Suppressor macrophage treated with lipopolysaccharide for 1 hour (primary cell): ENCODE measurements at places on chromosomes 1 and 21.

DNA sequence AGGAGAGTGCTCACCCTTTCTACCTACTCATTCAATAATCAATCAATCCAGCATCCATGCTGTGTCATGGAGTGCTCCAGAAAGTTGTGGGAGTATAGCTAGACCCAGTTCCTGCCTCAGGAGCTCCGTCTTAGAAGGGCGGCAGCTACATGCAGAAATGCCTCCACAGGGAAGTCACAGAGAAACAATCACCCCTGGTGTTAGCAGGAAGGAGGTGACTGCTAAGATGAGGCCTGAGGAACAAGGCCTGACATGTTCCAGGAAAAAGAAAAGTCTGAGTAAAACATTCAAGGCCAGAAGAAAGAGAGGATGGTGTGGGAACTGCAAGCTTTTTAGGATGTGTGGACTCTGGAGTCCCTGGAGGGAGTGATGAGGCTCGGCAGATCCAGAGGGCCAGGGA lies 142.5 kb upstream of the MAGI3 start:
- DNase-seq, result no peak

DNA sequence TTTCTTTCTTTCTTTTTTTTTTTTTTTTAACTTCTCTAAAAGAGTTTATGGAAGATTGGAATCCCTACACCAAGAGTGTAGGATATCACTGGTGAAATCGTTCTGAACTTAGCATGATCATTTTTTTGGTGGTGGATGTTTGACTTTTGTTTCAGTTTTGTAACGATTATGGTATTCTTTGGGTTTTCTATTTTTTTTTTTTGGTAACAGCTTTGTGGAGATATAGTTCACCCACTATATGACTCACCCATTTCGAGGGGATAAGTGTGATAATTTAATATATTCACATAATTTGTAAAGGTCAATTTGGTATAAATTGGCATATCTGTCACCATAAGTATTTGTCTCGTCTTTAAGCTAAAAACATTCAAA lies 29.2 kb downstream of the AGPAT3 start:
- no peak for DNase-seq

GRCh38 chr1:20593756-20594155 lies 4.9 kb downstream of the CDA start:
- no peak for DNase-seq

- DNase-seq, result no peak
Measured at GRCh38 chr1:117719004-117719403, 113.2 kb downstream of the TENT5C start.
